ENCODE measurements at places on chromosomes 5 and 9. TPM values are rescaled to one million over a fixed set of nuclear protein-coding genes. Genes with fewer than 3 reads are reported as not detected.

FCN2 gene
- not detected for total RNA-seq

DHFR gene
- 48.2 TPM for total RNA-seq

GCNT4 gene
- total RNA-seq = 0.29 TPM

GNA14 gene
- total RNA-seq = 0.05 TPM

SPINK5 gene
- not detected for total RNA-seq

FOXI1 gene
- not detected for total RNA-seq

GLDC gene
- 10.7 TPM for total RNA-seq

IFNA13 gene
- total RNA-seq = not detected

PCDH12 gene
- total RNA-seq = not detected

MAP1B gene
- total RNA-seq = 55.9 TPM

Measured in A549 treated with AZD2906 at 1 μM for 4 hours (cell line).